ENCODE measurements at places on chromosomes 2 and 18.

DNA sequence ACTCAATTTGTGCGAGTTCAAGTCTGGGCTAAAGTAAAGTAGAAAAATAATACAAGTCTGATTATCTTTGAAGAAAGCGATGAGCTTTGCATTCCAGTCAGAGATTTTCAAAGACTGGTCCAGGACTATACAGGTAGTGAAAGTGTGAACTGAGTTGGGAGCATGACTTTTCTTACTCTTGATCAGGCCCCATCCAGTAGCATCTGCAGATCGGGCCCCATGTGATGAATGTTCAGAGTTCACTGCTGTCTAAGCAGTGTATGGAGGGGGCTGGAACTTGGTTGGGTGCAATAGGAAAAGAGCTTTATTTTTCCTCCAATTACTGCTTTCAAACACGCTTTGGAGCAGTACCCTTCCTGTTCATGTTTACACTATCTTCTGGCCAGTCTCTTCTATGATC lies 747.4 kb upstream of the ID2 start:
- no peak for DNase-seq

GRCh38 chr2:3097804-3098203 lies 279.8 kb downstream of the EIPR1 start:
- no peak for DNase-seq

- DNase-seq: no peak
These were observed 213.6 kb upstream of the CELF4 start for GRCh38 chr18:37779220-37779619.

GRCh38 chr2:98090951-98091350 lies 4.0 kb downstream of the VWA3B start:
- no peak for DNase-seq

GRCh38 chr2:197013098-197013497 lies 86.6 kb upstream of the PGAP1 start:
- DNase-seq: no peak

DNA sequence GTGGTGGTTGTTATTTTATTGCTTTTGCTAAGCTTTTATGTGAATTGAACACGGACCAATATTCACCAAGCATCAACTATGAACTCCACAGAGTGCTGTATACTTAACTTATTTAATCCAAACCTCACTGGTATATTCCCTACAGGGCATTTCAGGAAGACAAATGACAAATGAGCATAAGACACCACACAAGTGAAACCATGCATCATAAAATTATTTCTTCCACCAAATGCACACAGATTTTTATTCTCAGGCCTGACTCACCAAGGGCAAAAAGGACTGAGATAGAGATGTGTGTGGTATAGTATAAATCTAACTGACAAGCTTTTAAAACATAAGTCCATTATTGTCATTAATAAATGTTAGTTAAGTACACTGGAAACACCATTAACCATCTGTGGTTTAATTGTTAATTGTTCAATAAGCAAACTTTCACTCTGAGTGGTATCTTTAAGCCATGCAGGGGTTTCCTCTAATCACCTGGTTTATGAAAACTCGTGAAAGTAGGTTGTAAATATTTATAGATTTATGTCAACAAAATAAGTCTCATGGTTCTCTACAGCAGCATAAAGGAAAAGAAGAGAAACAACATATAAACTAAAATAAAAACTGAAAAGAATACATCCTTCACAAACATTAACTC lies 77.6 kb upstream of the CRIM1 start:
- no peak for DNase-seq

GRCh38 chr2:201977651-201978050 lies 56.0 kb upstream of the FZD7 start:
- no peak for DNase-seq

- no peak for DNase-seq
These were observed 214.0 kb upstream of the KCNJ3 start for GRCh38 chr2:154484338-154485099.

- DNase-seq: no peak
These were observed 2.1 kb downstream of the STK39 start for GRCh38 chr2:168245074-168245825.

- no peak for DNase-seq
These were observed 1732.3 kb upstream of the PIK3C3 start for GRCh38 chr18:40222776-40223175.

- DNase-seq: no peak
These were observed 20.3 kb downstream of the ALK start for GRCh38 chr2:29900971-29901633.

DNA sequence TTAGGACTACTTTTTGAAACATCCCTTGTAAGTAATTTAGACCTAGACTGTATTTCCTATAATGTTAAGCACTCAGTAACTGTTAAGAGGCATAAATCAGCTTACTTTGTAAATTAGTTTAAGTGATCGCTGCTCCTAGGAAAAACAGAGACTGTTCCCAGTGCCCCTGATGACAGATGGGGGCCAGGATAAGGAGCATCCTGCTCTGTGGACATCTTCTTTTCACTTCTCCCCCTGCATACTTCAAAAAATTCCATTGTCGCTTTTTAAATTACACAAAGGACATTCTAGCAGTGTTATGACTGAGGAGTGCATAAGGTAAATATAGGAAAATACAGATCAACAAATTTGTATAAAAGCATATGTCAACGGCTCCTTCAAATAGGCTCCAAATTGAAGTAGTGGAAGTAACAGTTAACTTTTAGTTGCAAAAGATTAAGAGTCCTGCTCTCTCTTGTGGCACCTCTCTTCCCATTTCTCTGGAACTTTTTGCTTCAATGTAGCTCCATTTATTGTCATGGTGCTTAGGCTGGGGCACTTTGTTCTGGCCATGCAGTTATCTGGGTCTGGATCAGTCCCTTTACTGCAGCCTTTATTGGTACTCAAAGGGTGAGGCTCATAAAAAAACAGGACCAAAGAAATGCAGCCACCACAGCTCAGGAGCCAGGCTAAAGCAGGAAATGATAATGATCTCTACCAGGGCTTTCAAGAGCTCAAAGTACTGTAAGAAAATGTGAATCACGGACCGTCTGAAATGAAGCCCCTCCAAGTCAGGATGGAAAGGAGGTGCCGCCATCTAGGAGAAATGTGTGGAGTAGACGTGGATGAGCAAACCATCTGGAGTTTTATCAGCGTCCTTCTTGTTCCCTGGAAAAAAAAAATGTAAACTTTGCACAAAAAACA lies 162.1 kb upstream of the ZNF516 start:
- no peak for DNase-seq

- no peak for DNase-seq
These were observed 9.4 kb downstream of the ODC1 start for GRCh38 chr2:10438688-10439087.

DNA sequence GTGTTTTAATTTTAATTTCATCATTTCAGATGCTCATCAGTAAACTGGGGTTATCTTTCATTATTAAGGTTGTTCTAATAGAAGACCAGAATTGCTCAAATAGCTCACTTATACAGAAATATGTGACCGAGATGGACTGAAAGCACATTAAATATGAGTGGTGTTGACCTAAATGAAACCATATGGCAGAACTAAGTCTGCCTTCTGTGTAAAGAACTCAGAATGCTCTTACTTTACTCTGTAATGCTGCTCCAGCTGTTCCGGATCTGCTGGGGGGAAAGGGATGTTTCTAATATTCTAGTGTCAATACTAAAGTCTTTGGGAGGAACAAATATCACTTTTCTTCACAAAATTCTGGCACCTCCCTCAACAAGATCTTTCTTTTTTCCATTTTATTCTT lies 131.0 kb downstream of the DPP4 start:
- DNase-seq: no peak

DNA sequence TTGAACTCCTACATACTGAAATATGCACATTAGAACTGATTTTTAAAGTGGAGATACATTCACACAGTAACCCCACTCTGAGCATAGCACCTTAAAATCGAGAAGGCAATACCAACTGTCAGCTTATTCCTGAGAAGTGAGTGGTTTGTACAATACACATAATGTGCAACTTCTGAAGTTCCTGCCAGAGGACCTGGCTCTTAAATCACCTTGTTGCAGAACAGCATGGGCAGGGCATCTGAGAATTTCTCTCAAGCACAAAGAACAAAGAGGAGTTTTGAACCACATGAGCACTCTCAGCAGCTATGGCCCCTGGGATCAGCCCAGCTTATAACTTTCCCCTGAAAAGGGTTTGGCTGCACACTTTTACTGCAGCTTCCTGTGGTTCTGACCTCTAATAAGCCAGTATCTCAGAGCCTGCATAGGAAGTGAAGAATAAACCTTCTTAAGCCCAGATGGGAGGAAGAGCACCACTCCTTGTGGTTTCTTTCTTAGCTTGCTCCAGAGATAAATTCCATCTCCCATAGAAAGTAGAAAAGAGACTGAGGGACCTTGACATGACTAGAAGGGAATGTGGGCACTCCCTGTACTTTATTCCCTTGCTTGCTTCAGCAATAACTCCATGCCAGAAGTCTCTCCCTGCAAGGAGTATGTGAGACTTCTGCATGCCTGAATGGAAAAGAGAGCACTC lies 862.3 kb downstream of the SUCLG1 start:
- no peak for DNase-seq

DNA sequence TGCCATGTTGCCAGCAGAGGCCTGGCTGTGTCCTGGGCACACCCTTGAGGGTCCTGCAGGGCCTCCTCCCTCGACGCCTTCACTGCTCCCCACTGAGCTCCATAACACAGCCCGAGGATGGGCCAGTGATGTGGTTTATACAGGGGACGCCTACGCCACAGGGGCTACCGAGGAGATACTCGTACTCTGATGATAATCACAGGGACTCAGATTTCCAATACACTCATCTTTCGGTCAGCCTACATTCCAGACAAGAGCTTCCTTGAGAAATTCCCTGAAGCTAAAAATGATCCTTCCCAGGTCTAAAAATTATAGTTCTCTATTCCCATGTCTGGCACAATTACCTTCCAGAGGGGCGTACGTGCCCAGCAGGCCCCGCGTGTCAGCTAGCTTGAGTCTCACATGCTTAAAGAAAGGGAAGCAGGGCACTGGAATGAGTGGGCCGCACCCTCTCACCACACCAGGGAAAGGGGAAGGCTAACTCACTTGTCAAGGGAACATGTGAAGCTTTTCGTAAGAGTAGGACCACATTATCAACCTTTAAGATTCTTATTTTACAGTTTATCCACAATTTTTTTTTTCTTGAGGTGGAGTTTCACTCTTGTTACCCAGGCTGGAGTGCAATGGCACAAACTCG lies 159.5 kb upstream of the NDUFV2 start:
- DNase-seq: peak; percentile 57

DNA sequence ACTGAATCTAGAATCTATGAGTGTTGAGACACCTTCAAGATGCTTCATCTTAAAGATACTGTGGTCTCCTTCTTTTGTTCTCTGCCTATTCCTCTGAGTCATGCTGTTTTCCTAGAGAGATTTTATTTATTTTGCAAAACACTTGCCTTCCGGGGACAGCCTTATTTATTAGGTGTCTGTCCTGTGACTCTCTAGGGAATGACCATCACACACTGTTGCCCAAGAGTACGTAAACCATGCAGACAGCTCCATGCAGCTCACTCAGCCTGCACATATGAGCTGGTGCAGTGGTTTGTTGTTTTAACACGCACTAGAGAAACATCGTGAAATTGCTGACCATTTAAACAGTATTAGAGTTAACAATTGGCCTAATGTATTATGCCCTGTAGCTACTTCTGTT lies 12.4 kb upstream of the ADCYAP1 start:
- DNase-seq: no peak

- DNase-seq: no peak
These were observed 50.3 kb downstream of the GBX2 start for GRCh38 chr2:236117861-236118269.

DNA sequence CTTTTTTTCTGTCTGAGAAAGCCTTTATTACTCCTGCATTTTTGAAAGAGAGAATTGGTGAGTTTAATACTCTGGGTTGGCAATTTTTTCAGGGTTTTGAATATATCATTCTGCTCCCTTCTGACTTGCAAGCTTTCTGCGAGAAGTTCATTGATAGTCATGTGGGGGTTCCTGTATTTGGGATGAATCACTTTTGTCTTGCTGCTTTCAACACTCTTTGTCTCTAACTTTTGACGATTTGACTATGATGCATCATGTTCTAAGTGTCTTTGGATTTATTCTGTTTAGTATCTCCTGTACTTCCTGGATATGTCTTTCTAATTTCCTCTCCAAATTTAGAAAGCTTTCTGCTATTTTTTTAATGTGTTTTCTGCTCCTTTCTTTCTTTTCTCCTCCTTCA lies 41.0 kb upstream of the SLC9A2 start:
- DNase-seq: peak; percentile 62

- no peak for DNase-seq
These were observed 36.6 kb downstream of the UPP2 start for GRCh38 chr2:158138255-158138654.

- no peak for DNase-seq
These were observed 291.2 kb upstream of the HNMT start for GRCh38 chr2:137672989-137673552.

- DNase-seq: no peak
These were observed 184.8 kb downstream of the ACKR3 start for GRCh38 chr2:236754271-236754944.

- DNase-seq: peak; percentile 72
These were observed 276.1 kb upstream of the NCKAP5 start for GRCh38 chr2:133844214-133844892.

GRCh38 chr2:12416600-12416999 lies 300.1 kb upstream of the TRIB2 start:
- DNase-seq: peak; percentile 65

GRCh38 chr18:59002974-59003594 lies 136.6 kb upstream of the SEC11C start:
- DNase-seq: peak; percentile 63

DNA sequence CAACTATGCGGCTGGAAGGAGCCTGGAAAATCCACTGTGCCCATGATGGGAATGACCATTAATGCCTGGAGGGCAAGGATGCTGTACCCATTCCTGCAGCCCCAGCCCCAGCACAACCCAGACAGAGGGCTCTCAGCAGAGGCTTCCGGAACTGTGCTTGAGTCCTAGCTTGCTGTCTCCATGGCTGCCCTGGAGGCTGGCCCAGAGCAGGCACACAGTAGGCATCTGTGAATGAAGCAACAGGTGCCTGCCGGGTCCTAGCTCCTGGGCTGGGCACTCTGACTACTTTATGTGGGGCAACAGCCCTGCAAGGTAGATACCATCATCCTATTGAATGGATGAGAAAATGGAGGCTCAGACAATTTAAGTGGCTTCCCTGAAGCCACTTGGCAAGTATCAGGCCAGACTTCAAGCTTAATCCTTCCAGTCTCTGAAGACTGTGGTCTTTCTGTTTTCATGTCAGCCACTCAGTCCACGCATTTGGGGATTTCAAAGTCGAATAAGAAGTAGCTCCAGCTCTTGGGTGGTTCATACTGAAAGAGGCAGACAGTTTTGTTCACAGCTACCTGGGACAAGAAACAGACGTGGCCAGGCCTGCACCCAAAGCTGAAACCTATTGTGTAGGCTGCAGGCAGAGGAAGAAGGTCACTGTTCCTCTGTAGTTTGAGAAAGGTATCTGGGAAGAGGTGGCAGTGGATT lies 237.5 kb downstream of the ZBTB7C start:
- DNase-seq: no peak
